Astrocyte of the spinal cord (primary cell): ENCODE measurements at places on chromosomes 5 and 9.

DNA sequence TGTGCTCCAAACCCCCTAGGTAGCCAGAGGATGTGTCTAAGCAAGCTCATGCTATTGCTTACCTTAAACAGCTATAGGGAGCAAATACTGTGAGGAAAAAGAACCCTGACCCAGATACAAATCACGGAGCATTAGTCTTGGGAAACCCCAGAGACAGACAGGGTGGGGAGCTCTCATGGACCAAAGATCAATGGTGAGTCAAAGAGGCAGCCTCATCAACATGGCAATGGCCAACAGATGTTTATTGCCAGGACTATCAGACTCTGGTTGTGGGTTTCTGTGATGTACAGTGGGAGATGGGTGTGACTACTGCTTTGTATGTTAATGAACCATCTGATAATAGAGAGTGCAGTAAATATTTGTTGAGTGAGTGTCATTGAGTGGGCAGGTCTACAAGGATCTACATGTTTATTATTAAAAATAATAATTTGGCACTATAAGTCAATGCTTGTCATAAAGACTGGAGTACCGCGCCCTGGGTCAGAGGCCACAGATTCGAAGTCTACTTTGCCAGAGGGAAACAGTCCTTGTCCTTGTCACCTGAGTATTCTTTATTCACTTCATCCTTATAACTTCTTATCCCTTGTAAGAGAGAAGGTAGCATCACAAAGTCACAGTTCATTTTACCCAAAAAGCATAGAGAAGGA lies 56.5 kb upstream of the RAI14 start:
- no peak for DNase-seq

DNA sequence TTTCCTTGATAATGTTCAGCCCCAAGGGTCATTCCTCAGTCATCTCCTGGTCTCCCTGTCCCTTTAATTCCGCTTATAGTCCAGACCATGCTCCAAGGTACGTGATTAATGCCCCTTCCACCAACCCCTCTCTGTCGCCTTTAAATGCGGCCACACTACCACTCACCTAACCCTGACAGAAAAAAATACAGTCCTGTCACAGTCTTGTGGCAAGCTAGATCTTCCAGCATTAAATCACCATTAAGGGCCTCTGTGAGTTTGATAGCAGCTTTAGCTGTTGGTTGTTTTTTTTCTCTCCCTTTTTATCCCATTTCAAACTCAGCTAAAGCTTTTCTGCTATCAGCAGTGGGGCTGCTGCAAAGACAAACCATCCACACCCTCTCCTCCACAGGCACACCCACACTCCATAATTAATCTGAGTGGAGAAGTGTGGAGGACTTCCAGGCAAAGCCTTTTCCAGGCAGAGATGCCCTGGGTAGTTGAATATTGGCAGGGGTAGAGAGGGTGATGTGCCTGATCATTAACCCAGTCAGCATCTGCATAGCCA lies 522.7 kb upstream of the CLINT1 start:
- DNase-seq: no peak

GRCh38 chr5:37198842-37199241 lies 50.3 kb downstream of the CPLANE1 start:
- no peak for DNase-seq

- no peak for DNase-seq
These were observed 15.1 kb downstream of the SLC28A3 start for GRCh38 chr9:84325347-84325973.

DNA sequence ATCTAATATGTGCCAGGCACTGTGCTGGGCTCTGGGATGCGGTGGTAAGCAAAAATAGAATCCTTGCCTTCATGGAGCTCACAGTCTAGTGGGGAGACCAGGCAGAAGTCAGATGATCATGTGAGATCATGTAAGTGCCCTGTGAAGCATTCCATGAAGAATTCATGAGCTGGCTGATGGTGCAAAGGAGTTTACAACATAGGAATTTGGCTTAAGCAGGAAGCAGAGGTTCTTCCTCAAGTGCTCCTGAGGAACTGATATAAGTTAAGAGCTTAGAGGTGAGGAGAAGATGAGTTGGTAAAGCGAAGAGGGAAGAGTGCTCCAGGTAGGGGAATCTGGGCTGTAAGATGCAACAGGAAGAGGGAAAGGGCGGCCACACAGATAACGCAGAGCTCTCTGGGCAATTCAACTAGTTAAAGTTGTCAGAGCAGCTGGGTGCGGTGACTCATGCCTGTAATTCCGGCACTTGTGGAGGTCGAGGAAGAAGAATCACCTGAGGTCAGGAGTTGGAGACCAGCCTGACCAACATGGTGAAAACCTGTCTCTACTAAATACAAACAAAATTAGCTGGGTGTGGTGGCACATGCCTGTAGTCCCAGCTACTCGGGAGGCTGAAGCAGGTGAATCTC lies 78.5 kb upstream of the SPATA31D4 start:
- DNase-seq: no peak

DNA sequence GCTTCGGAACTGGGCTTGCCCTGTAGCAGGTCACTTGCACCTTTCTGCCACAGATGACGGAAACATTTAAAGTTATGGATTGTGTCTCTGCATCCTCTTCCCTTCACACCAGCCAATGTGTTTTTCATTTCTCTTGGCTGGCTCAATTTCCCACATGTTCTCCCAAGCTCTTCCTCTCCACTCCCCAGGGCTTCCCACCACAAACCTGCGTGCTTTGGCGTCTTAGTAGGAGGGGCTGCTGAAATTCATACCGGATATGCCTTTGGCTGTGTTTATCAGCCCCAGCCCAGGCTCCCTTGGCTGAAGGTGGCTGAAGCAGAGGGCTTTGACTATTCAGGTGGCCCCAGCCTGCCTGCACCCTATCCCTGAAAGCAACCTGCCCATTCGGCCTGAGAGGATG lies 32.1 kb downstream of the ADRB2 start:
- peak; percentile 4 for DNase-seq

DNA sequence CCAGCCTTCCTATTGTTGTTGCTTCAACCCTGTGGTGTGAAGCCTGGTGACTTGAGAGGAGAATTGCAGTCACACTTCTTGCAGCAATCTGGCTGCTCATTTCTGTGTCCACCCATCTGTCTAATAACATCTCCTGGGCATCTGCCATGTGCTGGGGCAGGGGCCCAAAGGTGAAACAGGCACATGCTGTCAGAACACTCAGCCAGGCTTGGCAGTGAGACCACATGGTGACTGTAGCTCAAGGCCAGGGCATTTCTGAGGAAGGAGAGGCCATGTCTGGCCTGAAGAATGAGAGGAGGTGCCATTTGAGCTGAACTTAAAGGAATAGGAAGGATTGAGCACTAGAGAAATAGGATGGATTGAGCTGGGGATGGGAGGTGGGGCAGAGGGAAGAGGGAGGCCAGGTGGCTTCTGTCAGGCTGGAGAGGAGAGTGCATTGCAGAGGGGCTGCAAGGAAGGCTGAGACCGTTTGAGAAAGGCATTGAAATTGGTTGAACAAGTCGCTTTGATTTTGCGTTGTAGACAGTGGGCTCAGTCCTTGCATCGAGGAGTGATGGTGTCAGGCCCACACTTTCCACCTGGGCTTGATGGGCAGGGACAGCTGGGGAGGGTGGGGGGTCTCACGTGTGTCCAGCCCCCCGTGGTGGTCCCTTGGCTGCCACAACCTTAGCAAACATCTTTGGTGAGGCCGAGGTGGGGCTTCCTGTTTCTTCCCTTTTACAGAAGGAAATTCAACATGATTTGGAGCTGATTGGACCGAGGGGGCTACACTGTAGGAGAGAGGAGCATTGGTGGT lies 222.4 kb downstream of the CACNA1B start:
- no peak for DNase-seq

- no peak for DNase-seq
These were observed 66.9 kb downstream of the SLC44A1 start for GRCh38 chr9:105311306-105311705.

DNA sequence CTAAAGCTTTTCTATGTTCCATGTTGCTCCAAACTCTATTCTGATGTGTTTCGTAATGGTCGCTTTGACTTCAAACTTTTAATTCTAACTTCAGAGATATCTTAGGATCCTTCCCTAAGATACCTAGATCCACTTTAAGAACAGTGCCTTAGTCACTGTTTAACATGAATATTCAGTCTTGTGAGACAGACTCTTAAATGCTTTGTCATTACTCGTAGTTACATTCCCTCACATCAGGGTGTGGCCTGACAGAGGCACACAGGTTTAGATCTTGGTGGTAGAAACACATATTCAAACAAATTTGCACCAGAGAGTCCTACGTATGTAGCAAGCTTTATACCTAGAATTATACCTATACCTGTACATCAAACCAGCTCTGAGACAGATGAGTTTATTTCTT lies 687.0 kb upstream of the C9orf72 start:
- DNase-seq: no peak

- no peak for DNase-seq
These were observed 43.7 kb downstream of the BICD2 start for GRCh38 chr9:92720807-92721535.

DNA sequence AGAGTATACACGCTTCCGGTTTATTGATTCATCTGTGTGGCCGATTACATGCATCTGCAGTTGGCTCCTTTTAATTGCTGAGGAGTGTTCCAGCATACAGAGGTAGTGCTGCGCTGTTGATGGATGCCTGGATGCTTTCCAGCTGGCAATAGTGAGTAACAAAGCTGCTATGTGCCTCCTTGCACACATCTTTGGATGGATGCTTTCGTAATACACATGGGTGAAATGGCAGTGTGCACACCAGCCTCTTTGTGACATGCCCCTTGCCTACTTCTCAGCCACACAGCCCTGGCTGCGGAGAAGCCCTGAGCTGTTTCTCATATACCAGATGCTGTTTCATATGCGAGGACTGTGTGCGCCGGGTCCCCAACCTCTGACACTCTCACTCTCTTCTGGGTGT lies 151.0 kb downstream of the GADD45G start:
- no peak for DNase-seq

GRCh38 chr5:79924936-79925893 lies 65.8 kb downstream of the MTX3 start:
- no peak for DNase-seq

GRCh38 chr5:107646418-107646817 lies 24.3 kb downstream of the EFNA5 start:
- no peak for DNase-seq

GRCh38 chr5:173334808-173335207 lies 6.6 kb upstream of the STC2 start:
- DNase-seq: no peak

- no peak for DNase-seq
These were observed 57.2 kb downstream of the MEF2C start for GRCh38 chr5:88825584-88826315.

- no peak for DNase-seq
These were observed 9.8 kb upstream of the MIER3 start for GRCh38 chr5:56961746-56962145.

GRCh38 chr5:173633304-173633703 lies 16.9 kb upstream of the BOD1 start:
- DNase-seq: no peak

- DNase-seq: peak; percentile 79
These were observed 227.0 kb downstream of the ZNF608 start for GRCh38 chr5:124519396-124519795.

GRCh38 chr9:124495126-124496074 lies 11.8 kb downstream of the NR5A1 start:
- no peak for DNase-seq

DNA sequence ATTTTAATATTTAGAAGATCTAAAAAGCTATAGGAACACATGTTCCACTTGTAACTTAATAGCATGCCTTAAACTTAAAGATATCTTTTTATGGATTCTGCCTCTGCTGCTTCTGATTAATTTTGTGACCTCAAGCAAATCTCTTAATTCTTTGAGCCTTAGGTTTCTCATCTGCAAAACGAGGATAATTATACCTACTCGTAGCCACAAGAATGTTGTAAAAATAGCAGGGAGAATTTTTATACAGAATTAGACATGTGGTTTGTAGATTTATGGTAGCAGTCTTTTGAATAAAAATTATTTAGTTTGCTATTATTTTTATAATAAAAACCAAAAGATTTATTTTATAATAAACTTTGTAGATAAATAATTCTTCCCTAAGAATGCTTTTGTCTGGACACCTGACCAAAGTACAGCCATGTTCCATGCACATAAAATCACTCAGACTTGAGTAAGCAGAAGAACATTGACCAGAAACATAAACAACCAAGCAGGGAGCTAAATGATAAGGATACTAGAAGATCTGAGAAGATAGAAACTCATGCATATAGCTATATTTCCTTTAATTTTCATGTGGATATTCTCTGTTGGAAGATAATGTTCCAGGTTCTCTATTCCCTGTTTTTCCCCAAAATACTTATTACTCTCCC lies 18.5 kb downstream of the C9orf85 start:
- DNase-seq: peak; percentile 26

DNA sequence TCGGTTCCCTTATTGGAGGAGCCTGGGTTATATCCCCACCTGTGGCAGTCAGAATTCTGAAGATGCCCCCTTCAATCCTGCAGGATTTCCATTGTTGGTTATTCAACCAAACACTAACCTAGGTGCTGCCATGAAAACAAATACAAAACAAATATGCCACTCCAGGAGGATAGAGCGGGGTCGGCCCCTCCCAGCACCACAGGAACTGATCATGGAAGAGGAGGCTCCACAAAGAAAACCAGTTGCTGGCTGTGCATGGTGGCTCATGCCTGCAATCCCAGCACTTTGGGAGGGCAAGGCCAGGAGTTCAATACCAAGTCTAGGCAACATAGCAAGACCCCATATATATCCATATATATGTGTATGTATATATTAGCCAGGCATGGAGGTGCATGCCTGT lies 13.2 kb upstream of the ADGRD2 start:
- no peak for DNase-seq

GRCh38 chr9:20945269-20945668 lies 86.2 kb downstream of the HACD4 start:
- no peak for DNase-seq

DNA sequence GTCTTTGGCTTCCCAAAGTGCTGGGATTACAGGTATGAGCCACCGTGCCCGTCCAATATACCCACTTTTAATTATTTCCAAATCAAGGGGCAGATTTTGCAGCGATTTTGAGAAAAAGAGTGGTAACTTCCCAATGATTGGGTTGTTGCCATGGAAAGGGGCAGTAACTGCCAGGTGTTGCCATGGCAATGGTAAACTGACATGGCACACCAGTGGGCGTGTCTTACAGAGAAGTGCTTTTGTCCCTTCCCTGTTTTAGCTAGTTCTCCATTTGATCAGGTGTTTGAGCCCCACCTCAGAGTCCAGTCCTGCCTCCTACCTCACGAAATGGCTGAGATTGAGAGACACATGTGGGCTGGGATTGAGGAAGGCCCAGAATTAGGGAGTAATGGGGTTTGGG lies 86.3 kb upstream of the IER5L start:
- no peak for DNase-seq

DNA sequence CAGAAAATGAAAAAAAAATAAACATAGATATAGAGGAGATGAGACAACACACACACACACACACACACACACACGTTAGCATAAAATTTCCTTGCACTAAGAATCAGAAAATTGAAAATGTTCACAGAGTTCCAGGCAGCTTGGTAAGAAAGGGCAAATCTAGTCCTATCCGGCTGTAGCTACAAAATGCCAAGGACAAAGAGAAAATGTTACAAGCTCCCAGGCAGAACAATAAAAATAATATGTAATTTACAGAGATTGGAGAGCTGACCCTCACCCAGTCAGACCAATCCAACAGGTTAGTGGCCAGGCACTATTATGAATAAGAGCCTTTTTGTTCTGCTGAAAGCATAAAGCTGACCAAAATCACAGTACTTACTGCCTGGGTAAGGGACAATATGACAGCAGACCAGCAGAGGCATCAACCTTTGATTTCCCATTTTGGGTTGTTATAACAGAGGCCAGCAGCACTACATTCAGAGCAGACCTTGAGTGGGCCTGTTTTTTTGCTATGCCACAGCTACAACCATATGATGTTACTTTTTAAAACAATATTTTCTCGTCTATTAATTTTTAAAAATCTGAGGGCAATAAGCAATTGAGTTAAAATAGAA lies 892.6 kb downstream of the TAF11L14 start:
- DNase-seq: no peak

GRCh38 chr9:34994900-34995669 lies 5.5 kb downstream of the DNAJB5 start:
- peak; percentile 8 for DNase-seq
